Prostate gland (tissue), 2 donors: ENCODE measurements at places on chromosomes 16 and 17. TPM values are rescaled to one million over a fixed set of nuclear protein-coding genes. Genes with fewer than 3 reads are reported as not detected.

Gene GNGT2
- 3.1 TPM for total RNA-seq

DNA sequence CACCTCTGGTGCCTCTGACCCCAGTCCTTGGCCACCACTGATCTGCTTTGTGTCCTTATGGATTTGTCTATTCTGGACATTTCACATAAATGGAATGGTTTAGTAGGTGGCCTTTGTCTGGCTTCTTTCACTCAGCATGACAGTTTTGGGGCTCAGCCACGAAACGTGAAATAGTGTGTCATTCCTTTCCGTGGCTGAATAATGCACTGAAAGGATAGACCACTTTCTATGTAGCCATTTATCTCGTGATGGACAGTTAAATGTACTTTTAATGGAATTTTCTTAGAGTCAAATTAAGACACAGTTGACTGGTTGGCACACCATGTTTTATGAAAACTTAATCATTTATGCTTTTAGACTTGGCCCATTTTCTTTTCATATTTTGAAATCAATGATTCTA is 57.4 kb downstream of the LITAF start:
- no peak overlapping the region for H3K27ac ChIP-seq
- no peaks in the 10 kb centered on the region for H3K36me3 ChIP-seq
- H3K4me3 ChIP-seq = no peak overlapping the region
- H3K27me3 ChIP-seq = no peaks in the 10 kb centered on the region

DNA sequence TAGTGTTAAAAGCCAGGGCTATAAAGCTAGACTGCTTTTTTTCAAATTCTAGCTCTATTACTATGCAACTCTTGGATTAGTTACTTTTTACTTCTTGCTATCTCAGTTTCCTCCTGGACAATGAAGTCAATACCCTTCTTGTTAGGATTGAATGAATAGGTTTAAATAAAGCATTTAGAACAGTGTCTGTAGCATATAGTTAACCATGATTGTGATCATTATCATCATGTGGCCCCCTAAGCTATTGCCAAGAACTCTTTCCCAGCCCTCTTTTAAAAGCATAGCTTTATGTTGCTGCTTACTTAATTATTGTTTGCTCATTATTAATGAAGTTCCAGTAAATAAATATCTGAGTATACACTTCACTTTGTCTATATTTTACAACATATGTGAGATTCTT is 4.5 kb downstream of the VMP1 start:
- no peak overlapping the region for H3K27ac ChIP-seq
- no peaks in the 10 kb centered on the region for H3K27me3 ChIP-seq
- no peak for DNase-seq

DNA sequence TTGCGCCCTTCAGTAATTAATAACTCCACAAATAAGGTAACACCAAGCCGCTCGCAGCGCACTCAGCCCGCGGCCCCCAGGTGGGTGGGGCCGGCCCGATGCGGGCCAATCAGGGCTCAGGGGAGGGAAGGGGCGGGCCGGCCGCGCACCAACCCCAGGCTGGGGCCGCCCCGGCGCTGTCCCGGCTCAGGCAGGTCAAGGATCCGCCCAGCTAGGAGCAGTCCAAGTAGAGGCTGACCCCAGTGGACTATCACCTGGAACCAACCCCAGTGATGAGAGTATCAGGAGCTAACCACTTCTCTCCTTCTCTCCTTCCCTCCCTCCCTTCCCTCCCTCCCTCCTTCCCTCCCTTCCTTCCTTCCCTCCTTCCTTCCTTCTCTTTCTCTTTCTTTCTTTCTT is 110.8 kb downstream of the C16orf78 start:
- H3K4me3 ChIP-seq = no peak overlapping the region
- no peaks in the 10 kb centered on the region for H3K36me3 ChIP-seq
- no peak overlapping the region for H3K27ac ChIP-seq

DNA sequence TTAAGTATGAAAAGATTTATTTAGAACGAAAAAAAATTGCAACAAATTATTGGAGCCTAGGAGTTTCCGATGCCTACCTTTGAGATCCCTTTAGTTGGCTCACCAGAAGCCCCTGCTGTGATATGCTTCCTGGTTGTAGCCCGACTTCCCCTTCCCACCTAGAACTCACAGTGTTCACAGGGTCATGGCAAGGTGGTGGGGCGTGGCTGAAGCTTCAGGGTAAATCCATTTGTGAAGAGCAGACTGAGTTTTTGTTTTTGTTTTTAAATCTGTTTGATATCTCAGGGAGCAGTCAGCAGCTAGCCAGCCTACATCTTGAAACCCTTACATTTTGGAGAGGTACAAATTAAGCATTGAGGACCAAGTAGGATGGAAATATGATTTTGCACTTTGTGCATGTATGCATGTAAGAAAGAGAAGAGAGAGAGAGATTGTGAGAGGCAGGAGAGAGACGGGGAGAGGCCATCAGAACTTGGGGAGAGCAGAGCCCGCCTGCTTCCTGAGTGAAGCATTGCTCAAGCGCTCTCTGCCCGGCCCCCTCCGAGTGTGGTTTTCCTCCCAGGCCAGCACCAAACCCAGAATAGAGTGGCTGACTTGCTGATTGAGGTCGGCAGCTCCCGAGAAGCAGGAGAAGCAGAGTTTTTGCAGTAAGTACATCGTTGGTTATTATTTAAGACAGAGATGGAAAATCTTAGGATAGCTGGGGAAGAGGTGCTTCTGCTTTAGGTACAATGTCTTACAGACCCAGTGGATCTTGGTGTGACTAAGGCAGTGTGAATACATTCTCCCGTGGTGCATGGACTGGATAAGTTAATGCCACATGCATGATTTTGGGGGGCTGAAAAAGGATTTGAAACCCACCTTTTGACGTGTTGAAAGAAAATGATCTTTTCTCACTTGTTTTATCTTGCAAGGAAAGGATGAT is 64.2 kb downstream of the SPECC1 start:
- no peaks in the 10 kb centered on the region for H3K27me3 ChIP-seq
- no peaks in the 10 kb centered on the region for H3K4me1 ChIP-seq
- no peak overlapping the region for H3K27ac ChIP-seq

GRCh38 chr17:80328634-80329380 is 68.2 kb downstream of the RNF213 start:
- H3K4me3 ChIP-seq = no peak overlapping the region
- DNase-seq = no peak
- no peak overlapping the region for H3K27ac ChIP-seq
- H3K4me1 ChIP-seq = no peaks in the 10 kb centered on the region

DNA sequence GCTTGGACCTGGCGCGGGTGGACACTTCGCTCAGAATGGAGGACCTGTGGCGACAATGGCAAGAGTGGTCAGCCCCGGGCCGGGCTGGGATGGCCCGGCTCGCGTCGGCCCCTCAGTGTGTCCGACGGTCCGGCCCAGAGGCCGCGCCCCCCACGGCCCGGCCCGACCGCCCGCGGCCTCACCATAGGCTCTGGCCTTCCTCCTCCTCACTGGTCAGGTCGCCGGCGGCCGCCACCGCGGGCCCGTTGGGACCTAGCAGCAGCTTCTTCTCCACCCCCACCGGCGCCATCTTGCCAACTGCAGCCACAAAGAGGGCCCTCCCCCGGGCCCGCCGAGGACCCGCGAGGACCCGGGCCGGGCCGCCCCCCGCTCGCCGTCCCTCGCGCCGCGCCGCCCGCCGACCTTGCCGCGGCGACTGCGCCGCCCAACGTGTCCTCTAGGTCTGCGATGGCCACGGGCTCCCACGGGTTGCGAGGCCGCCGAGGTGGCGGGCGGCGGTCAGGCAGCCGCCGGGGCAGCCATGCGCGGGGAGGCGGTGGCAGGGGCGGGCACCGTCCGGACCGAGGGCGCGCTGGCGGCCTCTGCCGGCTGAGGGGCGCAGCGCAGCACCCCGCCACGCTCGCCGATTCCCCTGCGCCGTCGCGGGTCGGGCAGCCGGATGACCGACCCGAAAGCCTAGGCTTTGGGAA is at the start of gene DYNC1LI2:
Gene DYNC1LI2, minus strand, starts transcription at position 307 of the 689 bp plus-strand sequence. Its CDS starts 18 bp downstream, at position 289.
- H3K36me3 ChIP-seq = no peaks in the 10 kb centered on the region
- peak within 1 kb of the TSS; percentile 92 for H3K27ac ChIP-seq
- peak; percentile 58 for DNase-seq

DNA sequence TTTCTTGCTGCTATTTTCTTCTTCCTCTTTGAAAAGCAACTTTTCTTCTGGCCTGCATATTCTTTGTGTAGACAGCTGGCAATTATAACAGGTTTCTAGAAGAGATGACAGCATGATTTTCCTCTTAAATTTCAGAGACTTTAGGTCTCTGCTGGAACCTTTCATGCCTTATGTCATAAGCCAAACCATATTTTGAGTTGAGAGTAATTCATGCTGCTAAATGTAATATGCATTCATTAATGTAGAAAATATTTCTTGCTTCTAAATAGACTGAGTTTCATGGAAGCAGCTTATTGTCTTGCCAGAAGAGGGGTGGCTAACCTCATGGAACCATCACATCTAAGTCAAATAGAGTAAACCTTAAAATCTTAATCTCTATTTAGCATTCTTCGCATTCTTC is 25.9 kb upstream of the ABCA9 start:
- no peak for DNase-seq
- no peaks in the 10 kb centered on the region for H3K27me3 ChIP-seq
- no peak overlapping the region for H3K27ac ChIP-seq
- no peak overlapping the region for H3K4me3 ChIP-seq
- H3K36me3 ChIP-seq = no peaks in the 10 kb centered on the region
- no peaks in the 10 kb centered on the region for H3K4me1 ChIP-seq

DNA sequence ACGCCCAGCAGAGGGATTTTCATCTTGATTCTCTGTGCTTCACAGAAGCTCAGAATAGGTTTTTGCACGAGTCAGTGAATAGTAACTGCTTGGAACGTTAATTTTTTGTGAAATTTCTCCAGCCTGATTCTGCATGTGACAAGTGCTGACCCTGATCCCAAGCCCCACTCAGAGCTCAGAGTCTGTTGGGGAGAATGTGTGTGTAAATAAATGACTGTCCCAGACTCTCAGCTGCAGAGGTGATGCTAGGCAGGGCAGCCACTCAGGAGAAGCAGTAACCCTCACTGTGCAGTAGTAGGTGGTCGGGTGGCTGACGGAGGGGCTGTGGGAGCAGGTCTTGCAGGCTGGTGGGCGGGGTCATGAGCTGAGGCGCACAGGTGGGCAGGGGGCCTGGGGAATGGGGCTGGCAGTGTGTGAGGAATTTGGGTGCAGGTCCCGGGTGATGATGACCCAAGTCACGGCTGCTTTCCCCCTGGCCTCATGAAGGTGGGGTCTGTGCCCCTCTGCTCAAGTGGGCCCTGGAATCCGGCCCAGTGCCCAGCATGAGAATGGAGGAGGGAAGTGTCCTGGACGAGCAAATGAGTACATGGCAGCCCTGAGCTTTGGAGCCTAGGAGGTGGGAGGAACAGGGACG is 16.3 kb upstream of the FOXK2 start:
- H3K36me3 ChIP-seq = no peaks in the 10 kb centered on the region
- H3K27me3 ChIP-seq = no peaks in the 10 kb centered on the region
- H3K27ac ChIP-seq = no peak overlapping the region
- H3K4me1 ChIP-seq = no peaks in the 10 kb centered on the region

- no peaks in the 10 kb centered on the region for H3K36me3 ChIP-seq
- H3K4me1 ChIP-seq = no peaks in the 10 kb centered on the region
- no peak overlapping the region for H3K4me3 ChIP-seq
- H3K27me3 ChIP-seq = no peaks in the 10 kb centered on the region
- H3K27ac ChIP-seq = no peak overlapping the region
Observed at GRCh38 chr16:84308120-84308519, 13.4 kb downstream of the WFDC1 start.

- no peak for DNase-seq
- no peaks in the 10 kb centered on the region for H3K27me3 ChIP-seq
- H3K4me3 ChIP-seq = no peak overlapping the region
- H3K27ac ChIP-seq = peak overlapping the region; percentile 16
- H3K36me3 ChIP-seq = no peaks in the 10 kb centered on the region
Observed at GRCh38 chr17:59378675-59379074, 47.2 kb downstream of the YPEL2 start.

- H3K4me1 ChIP-seq = no peaks in the 10 kb centered on the region
- no peaks in the 10 kb centered on the region for H3K36me3 ChIP-seq
Observed at GRCh38 chr17:62562656-62563055, 64.8 kb upstream of the MRC2 start.

- H3K27ac ChIP-seq = no peak overlapping the region
- no peaks in the 10 kb centered on the region for H3K27me3 ChIP-seq
- DNase-seq = no peak
- H3K4me1 ChIP-seq = no peaks in the 10 kb centered on the region
- no peaks in the 10 kb centered on the region for H3K36me3 ChIP-seq
- H3K4me3 ChIP-seq = no peak overlapping the region
Observed at GRCh38 chr16:17358355-17358754, 112.4 kb downstream of the XYLT1 start.

DNA sequence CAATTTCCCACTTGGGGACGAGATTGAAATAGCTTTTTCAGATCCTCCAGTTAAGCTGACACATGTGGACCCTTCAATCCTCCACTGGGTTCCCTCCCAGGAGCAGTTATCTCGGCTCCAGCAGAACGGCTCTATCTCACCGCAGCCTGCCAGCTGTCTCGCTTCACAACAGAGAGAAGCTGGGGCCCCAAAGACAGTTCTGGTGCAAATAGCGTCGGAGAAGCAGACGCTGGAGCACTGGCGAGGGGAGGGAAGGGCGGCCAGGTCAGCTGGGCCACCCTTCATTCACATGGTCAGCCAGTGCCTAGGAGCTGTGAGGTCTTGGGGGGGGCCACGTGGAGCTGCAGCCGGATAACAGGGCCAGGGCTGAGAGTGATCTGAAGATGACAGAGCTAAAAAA is 141.3 kb upstream of the SDK2 start:
- no peak for DNase-seq
- no peaks in the 10 kb centered on the region for H3K4me1 ChIP-seq
- H3K4me3 ChIP-seq = no peak overlapping the region
- peaks cover 6% of the 10 kb centered on the region for H3K27me3 ChIP-seq

DNA sequence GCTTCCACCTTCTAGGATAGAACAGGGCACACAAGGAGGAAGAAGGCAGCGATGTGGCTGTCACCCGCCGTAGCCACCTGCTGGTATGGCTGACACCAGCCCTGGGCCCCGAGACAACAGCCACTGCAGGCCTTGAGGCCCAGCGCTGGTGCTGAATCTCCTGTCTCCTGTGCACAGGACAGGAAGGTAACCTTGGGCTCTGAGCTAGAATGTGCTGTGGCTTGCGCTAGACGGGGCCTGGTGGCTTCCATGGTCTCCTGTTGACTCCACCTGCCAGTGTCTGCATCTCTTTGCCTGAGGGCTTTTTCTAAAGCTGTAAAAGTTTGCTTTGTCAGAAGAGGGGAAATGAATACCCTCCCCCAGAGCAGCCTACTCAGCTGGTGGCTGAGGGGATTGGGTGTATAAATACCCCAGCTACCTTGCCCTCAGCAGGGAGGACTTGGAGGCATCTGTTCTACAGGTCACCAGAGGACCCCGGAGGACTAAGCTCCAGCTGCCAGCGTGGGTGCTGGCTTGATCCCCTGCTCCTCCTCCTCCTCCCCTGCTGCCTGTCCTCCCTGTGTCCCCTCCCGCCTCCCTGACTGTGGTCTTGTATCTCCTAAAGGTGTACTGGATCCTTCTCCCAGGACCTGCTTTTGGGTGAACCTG is 76.1 kb upstream of the SDK2 start:
- no peaks in the 10 kb centered on the region for H3K36me3 ChIP-seq
- H3K4me3 ChIP-seq = no peak overlapping the region
- H3K27ac ChIP-seq = no peak overlapping the region
- no peaks in the 10 kb centered on the region for H3K4me1 ChIP-seq

- no peaks in the 10 kb centered on the region for H3K4me1 ChIP-seq
- H3K27me3 ChIP-seq = no peaks in the 10 kb centered on the region
- no peak for DNase-seq
- H3K4me3 ChIP-seq = no peak overlapping the region
- H3K36me3 ChIP-seq = no peaks in the 10 kb centered on the region
Observed at GRCh38 chr16:70460737-70461261, 6.4 kb downstream of the FCSK start.

- H3K27ac ChIP-seq = no peak overlapping the region
- peaks cover 5% of the 10 kb centered on the region for H3K4me1 ChIP-seq
- H3K4me3 ChIP-seq = no peak overlapping the region
- H3K36me3 ChIP-seq = no peaks in the 10 kb centered on the region
- no peak for DNase-seq
- H3K27me3 ChIP-seq = no peaks in the 10 kb centered on the region
Observed at GRCh38 chr17:82386881-82387704, 15.5 kb downstream of the UTS2R start.
